ENCODE measurements at places on chromosomes 12 and 14.

GRCh38 chr12:91441993-91442952 is 259.7 kb upstream of the DCN start:
- peak; percentile 93 for ATAC-seq

DNA sequence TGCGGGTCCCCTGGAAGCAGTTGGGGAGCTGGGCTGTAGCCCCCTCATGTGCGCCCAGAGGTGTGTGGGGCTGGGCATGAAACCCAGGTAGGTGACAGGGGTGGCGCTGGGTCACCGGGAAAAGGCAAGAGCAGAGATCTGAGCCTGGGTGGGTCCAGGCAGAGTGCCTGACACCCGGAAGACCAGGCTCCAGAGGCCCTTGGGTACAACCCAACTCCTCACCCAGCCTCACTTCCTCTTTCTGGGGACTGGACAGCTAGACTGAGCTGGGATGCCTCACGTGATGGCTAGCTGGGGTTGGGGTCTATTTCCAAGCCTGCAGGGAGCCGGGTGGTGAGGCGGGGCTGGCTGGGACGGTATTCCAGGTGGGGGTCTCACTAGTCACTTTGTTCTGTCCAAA is 16.3 kb upstream of the CYP46A1 start:
- ATAC-seq, result no peak

DNA sequence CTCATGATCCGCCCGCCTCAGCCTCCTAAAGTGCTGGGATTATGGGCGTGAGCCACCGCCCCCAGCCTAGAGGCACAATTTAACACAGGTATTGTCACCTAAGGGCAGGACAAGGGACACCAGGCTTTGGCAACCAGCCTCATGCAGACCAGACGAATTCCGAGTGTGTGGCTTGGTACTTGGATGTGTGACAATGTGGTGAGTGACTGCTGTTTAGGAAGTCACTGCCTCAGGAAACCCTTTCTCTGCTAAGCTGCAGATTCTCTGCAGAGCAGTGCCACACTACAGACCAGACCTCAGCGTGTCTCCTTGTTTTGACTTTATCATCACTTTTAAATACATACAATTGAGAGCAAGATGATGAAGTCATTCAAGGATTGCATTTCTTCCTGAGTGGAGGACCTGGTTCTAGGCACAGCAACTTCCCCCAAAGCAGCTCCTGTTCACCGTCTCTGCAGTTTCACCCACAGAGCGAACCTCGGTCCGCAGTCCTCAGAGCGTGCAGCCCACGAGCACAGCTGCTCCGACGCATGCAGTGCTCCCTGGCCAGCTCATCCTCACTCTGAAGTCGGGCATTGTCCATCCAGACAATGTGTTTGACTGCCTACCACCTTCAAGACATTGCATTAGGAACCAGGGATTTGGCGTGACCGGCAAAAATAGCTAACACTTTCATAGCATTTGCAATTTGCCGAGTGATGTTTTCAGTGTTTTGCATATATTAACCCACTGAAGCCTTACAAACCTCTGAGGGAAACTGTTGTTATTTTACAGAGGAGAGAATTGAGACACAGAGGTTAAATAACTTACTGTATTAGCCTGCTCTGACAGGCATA is 235.2 kb downstream of the CHST11 start:
- ATAC-seq, result no peak

DNA sequence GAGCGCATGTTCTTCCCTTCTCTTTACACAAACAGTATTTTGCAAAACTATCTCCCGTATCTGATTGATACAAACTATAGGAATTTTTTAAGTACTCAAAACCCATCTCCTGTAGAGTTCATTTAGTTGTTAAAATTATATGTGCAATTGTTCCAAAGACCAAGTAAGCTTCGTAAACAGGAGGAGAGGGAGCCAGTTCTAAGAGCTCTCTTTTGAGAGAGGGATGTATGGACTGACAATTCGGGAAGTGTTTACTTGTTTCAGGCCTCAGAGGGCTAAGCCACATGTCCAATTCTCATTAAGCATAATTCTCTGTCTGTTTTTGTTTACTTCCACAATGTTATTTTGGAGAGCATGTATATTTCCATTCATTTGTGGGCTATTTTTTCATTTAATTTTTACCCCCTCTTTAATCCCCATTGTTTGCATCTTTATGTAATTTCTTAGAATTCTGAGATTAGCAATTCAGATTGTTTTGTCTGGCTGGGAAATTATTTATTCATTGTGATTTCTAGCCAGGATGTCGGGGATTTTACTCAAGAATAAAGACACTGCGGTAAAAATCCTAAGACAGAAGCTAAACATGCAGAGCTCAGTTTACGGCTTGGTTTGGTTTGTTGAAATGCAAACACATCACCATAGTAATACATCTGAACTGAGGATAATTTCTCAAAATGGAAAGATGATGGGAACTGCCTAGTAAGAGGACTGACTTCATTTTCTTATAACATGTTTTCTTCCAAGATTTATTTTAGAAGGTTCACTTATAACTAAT is 126.8 kb downstream of the KCNK10 start:
- no peak for ATAC-seq

- ATAC-seq, result no peak
These were observed 150.6 kb upstream of the HMGA2 start for GRCh38 chr12:65673732-65674131.
